Effector memory CD4-positive, alpha-beta T cell (primary cell): ENCODE measurements at places on chromosomes 11 and 22.

GRCh38 chr22:36954251-36955014 is 41.0 kb downstream of the CSF2RB start:
- DNase-seq: no peak

GRCh38 chr11:100892886-100893285 is 205.8 kb downstream of the ARHGAP42 start:
- no peak for DNase-seq

DNA sequence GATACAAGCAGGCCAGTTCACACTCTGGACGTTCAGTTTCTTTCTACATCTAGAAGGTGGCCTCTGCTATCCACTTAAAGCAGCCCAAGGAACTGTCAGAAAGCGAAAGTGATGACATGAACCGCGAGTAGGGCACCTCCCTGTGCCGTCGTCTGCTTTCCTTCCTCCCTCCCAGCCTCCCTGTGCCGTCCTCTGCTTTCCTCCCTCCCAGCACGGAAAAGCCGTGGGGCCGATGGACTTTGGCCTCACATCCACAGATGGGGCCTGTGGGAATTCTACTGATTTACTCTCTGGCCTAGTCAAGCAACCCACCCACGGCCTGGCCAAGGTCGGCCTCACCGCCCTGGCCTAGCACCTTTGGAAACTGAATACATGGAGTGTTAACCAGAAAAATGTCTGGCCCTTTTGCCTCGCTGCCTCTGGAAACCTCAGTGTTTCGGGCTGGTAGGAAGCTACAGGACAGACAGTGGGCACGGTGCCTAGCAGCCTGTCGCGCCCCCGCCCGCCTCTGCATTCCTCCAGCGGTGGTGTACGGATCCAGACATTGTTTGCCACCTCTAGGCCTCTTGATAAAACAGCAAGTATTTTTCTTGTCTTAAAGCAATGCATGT is 14.2 kb downstream of the PEX26 start:
- no peak for DNase-seq

DNA sequence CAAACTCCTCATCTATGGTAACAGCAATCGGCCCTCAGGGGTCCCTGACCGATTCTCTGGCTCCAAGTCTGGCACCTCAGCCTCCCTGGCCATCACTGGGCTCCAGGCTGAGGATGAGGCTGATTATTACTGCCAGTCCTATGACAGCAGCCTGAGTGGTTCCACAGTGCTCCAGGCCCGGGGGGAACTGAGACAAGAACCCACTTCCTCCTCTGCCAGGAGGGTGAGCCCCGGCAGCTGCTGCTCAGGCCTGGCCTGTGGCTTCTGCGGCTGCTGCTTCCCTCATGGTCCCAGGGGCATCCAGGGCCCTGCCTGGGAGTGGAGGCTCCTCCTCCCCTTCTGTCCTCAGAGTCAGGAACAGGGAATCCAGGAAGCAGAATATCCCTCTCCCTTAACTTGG is 98.4 kb downstream of the ZNF280B start:
- DNase-seq: no peak

DNA sequence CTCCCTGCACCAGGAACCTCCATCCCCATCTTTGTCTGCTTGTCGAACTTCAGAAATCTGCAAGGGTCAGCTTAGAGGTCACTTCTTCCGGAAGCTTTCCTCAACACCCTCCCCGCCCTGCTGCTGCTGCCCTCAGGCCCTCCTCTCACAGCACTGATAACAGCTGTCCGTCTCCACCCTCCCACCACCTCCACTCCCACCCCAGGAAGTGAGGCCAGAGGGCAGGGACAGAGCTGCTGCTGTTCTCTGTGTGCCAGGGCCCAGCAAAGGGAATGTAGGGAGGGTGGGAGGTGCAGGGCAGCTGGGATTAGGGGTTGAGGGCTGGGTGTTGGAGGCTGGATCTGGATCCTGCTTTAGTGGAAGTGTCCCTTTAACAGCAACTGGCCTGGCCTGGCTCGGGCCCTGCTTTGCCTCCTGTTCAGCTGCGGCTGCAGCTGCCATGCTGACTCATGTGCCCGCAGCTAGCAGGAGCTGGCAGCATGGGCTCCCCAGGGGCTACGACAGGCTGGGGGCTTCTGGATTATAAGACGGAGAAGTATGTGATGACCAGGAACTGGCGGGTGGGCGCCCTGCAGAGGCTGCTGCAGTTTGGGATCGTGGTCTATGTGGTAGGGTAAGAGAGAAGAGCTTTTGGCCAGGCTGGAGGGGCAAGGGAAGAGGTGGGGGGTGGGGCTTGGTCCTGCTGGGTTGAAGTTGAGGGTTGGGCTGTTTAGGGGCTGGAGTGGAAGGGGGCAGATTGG is at the start of gene P2RX6:
Gene P2RX6, plus strand, starts transcription at position 440 of the 740 bp plus-strand sequence. Its CDS starts 10 bp downstream, at position 450.
- no peak for DNase-seq

DNA sequence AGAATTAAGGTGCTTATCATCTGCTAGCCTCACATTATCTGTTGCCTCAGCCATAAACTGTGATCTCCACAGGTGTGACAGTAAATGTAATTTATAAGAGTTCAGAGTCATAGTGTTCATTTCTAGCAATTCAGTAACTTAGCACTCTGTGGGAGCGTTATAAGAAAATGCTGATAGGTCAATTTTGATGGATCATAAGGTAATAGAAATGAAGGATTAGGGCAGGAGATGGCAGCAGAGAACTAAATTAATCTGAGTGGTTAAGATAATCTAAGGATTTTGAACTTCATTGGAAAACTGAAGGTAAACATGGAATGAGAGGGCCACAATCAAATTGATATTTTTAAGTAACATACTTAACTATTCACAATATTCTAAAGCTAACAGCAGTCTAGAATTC is 26.5 kb upstream of the SLC22A9 start:
- no peak for DNase-seq

GRCh38 chr11:35553831-35554230 is 28.4 kb upstream of the PAMR1 start:
- DNase-seq: no peak

GRCh38 chr22:26967282-26967681 is 309.9 kb downstream of the MIAT start:
- no peak for DNase-seq

GRCh38 chr11:67438158-67438902 is 848 bp upstream of the PTPRCAP start:
- peak; percentile 69 for DNase-seq

GRCh38 chr11:115607621-115608221 is 103.5 kb upstream of the CADM1 start:
- DNase-seq: no peak

- DNase-seq: peak; percentile 34
Observed at GRCh38 chr11:73295241-73295995, 12.7 kb upstream of the ARHGEF17 start.

- no peak for DNase-seq
Observed at GRCh38 chr11:21625982-21626381, 566.9 kb upstream of the ANO5 start.

DNA sequence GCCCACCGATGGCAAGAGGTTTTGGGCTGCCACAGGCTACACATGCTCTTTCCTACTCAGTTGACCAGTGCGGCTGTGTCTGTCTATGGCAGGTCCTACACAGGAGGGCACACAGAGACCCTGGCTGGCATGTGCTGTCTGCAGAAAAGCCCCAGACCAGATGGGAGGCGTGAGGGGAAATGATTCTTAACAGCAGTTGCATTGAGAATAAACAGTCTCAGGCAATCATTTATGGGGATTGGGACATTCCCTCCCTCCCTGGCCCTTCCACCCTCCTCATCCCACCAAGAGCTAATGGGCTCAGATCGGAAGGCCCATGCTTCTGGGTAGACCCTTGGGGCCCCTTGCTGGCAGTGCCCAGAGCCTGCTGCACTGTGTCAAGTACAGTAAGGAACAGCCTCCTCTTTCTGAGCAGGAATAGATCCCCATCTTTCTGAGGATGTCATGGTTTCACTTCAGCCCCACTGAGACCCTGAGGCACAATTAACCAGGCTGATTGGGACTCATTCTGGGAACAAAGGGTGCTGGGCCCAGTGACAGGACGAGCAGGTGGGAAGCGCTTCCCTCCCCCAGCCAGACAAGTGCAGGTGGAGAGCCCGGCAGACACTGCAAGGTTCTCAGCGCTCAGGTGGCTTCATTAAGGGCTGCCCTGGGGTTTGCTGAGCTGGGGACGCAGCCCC is 28.3 kb downstream of the TSPAN18 start:
- DNase-seq: no peak

GRCh38 chr11:109526931-109527330 is 104.9 kb downstream of the C11orf87 start:
- DNase-seq: no peak

DNA sequence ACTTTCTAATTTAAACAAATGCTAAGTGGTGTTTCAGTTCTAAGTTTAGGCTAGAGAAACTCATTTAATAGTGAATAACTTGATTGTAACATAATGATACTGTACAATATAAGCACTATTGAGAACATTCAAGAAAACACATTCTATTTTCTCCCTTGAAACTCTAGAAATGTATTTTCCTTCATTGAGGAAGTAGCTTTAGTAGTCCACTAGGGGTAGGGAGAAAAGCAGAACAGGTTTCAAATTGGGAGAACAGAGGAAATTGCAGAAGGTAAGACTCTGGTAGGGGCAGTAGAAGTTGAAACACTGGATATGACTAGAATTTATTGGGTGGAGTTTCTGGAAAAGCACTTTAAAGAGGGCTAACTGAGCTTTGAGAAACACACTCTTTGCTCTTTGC is 31.6 kb upstream of the MPPED2 start:
- no peak for DNase-seq

- no peak for DNase-seq
Observed at GRCh38 chr22:28208036-28208435, 289.0 kb upstream of the PITPNB start.

DNA sequence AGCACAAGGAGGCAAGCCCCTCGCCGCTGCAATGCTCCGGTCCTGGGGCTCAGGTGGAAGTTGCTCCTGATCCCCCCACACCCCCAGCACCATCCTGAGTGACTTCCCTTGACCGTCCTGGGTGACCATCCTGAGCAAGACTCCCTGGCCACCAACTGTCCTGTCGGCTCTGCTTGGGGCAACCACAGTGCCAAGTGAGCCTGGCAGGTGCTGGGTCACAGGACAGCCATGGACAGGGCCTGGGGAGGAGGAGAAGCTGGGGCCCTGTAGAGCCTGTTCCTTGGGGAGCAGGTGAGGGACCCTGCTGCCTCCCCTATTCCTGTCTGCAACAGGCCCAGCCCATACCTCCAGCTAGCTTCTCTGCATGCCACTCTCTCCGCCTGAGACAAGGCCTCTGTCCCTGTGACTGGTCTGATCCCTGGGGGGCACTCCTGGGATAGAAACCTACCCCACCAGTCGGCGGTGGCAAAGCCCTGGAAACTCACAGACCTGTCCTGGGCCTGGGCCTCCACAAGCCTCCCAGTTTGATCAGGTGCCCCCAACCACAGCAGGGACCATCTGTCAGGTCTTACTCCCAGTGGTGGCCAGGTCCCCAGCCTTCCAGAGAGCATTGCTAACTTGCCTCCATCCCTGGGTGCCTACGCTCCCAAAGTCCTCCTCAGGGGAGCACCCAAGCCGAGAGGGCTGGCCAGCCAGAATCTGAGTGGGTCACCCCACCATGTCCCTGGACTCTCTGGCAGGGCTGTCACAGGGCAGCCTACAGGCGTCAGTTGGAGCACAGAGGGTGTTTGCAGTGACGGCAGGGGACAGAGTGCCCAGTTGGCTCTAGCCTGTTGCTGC is 68.7 kb upstream of the WNT7B start:
- DNase-seq: no peak

- DNase-seq: no peak
Observed at GRCh38 chr22:45683248-45683647, 11.6 kb downstream of the ATXN10 start.

DNA sequence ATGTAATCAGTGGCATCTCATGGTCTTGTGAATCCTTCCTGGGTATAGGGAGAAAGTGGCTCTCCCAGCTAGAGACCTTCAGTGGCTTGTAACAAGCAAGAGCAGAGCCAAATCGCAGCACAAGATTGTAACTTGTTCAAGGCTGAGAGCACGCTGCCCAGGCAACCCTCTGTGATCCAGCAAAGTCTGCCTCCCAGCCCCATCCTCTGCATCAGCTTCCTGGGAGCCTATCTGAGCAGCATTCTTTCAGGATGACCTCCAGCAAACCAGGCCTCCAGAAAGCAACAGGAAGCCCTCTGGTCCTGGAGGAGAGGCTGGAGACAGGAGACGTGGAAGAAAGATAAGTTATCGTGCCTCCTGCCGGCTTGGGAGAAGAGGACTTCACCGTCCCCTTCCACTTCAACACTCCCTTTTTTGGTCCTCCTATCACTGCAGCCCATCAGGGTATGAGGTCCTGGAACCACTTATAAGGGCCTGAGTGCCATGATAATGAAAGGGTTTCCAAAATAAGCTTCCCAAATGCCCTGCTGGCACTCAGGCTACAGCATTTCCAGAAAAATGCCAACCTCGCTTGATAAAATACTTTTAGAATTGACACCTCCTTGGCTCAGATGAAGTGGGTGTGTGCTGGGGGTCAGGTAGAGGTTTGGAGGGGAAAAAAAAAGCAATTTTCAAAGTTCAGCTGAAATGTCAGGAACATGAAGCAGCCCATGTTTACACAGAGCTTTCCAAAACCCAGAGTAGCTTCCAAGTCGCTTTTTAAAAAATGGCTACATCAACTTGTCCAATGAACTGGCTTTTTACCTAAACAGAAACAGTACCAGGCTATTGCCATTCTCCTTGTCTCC is 80.2 kb downstream of the PLEKHA7 start:
- no peak for DNase-seq
